Lung microvascular endothelial cell (primary cell): ENCODE measurements at places on chromosomes 6 and 20. TPM values are rescaled to one million over a fixed set of nuclear protein-coding genes. Genes with fewer than 3 reads are reported as not detected.

The FAXC gene
- total RNA-seq = 0.20 and 1.3 TPM in 2 replicates

The RIMS1 gene
- 25.7 and 51.8 TPM in 2 replicates for total RNA-seq

The STXBP5 gene
- 13.3 and 14.1 TPM in 2 replicates for total RNA-seq

The SAMD10 gene
- total RNA-seq = 3.1 and 3.2 TPM in 2 replicates
